DND-41 (cell line): ENCODE measurements at places on chromosomes 12 and 14.

DNA sequence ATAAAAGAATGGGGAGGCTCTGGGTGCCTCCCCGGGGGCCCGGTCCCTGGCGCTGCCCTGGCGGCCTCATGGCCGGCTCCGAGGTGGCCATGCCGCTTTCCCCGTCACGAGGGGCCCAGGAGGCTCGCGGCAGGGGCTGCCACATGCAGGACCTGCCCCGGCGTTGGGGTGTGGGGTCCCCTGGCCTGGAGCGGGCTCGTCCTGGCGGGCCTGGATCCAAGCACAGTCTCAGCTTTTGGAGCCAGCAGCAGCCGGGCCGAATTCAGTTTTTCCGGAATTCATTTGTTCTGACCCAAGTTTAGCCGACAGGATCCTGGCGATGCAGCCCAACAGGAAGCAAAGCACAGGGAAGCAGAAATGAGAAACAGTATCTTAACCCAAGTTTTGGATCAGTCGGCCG is 26.4 kb upstream of the AEBP2 start:
- DNase-seq: no peak

DNA sequence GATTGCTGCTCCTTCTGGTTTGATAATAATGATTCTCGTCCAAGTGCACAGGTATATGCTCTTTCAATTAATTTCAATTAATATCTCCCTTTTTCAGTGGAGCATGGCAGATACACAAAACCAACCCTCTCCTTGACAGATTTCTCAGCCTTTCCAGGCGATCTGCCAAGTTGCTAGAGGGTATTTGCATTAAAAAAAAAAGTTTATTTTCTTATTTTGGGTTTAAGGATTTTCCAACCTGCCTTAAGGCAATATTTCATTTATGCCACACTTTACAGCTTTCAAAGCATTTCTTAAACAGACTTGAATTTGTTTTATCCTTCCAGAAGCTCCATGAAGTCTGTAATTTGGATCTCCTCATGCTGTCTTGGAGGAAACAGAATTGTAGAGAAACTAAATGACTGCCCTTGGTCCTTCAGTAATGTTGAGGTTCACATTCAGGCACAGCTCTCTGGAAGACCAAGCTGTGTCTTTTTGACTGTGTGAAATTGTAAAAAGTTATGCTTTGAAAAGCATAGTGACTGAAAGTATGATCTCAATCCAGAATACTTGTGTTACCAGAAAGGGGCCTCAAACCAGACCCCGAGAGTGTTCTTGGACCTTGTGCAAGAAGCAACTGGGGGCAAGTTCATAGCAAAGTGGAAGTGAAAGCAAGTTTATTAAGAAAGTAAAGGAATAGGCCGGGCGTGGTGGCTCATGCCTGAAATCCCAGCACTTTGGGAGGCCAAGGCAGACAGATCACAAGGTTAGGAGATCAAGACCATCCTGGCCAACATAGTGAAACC is 2.3 kb downstream of the DGLUCY start:
- no peak for DNase-seq

DNA sequence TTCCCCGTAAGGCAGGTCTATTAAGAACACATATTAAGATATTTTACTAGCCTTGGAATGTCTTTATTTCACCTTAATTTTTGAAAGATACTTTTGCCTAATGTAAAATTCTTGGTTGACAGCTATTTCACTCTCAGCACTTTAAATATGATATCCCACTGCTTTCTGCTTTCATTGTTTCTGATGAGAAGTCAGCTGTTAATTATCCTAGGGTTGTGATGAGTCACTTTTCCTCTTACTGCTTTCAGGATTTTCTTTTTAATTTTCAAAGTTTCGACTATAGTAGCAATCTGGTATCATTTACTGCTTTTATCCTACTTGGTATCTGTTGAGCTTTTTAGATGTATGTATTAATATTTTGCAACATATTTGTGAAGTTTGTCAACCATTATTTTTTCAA is 578.9 kb upstream of the ATP2B1 start:
- no peak for DNase-seq

DNA sequence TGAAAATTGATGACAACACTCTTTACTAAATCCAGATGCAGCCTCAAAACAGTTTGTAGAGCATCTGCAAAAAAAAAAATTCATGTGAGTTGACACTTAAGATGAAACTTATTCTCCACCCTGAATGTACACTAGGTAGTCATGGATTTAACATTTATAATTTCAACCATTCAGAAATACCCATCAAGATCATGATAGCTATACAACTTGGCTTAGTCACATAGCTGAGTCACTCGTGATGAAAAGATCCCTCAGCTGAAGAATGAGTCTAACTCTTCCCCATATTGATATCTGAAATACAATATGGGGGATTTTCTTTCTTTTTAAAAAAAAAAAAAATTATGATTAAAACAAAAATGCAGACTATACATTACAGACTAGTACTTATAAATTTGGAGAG is 104.8 kb upstream of the PLEKHG7 start:
- DNase-seq: no peak

DNA sequence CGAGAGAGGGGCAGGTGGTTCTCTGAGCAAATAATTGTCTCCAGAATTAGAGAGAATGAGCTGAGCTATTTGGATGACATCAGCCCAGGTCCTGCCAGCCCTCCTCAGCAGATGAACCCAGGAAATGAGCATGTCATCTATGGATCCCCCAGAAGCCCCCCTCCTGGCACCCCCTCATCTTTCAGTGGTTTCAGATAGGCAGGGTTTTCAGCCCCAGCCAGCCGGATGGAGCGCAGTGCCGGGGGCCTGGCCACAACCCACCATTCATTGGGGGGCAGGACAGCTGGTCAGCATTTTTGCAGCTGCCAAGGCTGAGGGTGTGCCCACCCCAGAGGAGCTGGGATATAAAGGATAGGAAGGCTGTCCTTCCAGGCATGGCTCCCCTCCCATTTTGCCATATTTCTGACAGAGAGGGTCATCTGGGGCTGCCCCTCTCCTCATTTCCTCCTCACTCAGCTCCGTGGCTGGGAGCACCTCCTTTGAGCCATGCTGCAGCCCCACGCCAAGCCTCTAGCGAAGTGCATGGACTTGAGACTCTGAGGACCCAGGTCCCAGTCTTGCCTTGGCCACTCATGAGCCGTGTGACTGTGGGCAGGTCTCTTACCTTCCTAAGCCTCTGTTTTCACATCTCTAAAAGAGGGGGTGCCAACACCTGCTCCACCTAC is 6.0 kb upstream of the KRT71 start:
- no peak for DNase-seq

DNA sequence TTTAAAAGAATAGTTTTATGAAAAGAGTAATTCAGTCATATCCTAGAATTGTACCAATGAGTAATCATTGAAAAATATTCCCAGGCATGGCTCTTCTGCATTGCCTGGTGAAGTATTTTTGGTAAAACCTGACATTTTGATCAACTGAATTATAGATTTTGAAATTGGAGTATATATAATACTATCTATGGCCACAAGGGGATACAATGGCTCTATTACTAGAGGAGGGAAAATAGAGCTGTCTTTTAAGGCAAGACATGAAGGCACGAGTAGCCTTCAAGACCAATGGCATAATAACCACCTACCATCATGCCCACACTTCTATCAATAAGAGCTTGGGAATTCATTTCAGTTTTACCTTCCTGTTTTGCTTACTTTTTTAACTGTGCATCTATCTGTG is 1241.4 kb upstream of the TMEM132C start:
- DNase-seq: no peak

DNA sequence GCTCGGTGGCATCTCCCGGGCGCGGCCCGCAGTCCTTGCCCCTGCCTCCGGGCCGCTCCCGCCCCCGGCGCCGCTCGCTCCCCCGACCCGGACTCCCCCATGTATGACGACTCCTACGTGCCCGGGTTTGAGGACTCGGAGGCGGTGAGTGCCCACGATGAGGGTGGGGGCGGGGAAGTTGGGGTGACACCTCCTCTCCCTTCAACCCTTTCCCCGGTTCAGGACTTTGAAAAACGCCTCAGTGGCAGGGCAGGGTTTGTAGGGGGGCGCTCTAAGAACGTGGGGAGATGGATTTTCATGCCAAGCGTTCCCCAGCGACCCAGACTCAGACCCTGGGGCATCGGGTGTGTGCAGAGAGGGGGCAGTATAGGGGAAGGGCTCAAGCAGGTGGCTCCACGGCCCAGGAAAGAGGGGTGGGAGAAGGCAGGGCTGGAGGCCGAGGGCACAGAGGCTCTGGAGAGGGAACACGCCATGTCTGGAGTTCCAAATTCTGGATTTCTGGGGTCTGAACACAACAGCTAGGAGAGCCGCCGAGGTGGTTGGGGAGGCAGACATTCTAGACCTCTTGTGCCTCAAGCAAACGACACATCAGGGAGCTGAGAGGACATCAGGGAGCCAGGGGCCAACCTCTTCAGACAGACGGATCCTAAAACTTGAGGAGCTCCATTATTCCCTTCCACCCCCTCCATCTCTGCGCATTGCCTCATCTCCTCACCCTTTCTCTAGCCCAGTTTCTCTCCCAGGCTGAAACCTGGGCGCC is 715 bp downstream of the CACNB3 start:
- no peak for DNase-seq

DNA sequence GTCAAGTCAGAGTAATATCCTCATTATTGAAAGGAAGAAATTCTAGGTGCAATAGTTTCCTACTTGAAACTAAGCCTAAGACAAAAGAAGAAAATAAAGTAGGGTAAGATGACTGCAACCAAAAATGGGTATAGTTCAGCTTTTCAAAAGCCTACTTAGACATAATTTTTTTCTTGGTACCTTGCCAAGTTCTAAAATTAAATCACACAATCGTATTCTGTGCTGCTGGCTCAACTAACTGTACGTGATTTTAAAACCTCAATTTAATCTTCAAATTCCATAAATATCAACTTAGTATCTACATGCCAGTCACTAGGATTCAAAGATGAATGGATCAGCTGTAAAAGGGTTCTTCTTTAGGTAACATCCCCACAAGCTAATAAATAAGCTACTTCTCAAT is 56.9 kb downstream of the SCAF11 start:
- DNase-seq: no peak

DNA sequence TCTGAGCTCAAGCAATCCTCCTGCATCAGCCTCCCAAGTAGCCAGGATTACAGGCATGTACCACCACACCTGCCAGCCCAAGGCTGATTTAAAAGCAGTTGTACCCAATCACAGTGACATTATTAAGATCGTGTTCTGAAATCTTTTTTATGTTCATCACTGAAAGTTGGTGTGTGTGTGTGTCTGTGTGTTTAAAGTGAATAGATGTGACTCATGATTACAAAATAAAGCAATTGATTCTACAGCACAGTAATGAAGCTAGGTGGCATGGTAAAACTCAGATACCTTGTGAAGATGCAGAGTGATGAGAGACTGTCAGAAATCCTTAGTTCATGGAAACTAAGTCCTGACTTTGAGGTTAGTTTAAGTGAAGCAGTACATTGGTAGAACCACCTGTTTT is 74.2 kb upstream of the ATP2B1 start:
- DNase-seq: no peak

- peak; percentile 77 for DNase-seq
These were observed 16.1 kb downstream of the UBC start for GRCh38 chr12:124898200-124898922.

DNA sequence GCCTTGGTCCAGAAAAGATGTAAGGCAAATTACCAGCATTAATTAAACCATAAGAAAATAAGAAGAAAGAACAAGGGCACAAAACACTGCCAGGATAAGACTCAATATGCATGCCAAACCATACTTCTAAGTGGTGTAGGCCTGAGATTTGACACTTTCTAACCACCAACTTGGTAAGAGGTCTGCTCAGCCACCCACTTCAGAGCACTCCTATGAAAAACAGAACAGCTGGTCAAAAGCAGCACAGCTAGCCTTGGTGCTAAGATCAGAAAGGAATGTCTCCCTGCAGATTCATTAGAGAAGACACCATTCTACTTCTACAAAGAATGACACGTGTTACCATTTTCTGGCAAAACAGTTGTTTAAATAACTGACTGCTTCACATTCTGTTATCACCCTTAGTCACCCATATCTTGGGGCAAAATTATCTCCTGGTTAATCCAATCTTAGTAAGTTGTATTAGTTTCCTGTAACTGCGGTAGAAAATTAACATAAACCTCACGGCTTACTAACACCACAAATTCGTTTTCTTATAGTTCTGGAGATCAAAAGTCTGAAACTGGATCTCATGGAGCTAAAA is 13.2 kb downstream of the RPS6KA5 start:
- no peak for DNase-seq

DNA sequence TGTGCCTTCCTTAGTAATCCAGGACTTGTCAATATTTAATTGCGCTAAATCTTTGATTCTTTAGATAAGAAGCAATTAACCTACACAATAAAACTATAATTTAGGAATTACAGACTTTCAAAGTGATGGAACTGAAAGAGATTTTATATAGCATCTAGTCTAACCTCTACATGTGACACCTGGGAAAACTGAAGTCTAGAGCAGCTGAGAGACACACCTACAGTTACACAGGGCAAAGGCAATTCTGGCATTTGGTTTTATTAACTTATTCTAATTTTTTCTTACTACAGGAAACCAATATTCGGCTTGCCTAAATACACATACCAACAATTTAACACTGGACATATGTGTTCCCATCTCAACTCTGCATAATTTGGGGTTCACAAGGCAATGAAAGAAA is 196.5 kb downstream of the STXBP6 start:
- DNase-seq: no peak

GRCh38 chr12:53105256-53105655 is 2.0 kb downstream of the SOAT2 start:
- DNase-seq: no peak

DNA sequence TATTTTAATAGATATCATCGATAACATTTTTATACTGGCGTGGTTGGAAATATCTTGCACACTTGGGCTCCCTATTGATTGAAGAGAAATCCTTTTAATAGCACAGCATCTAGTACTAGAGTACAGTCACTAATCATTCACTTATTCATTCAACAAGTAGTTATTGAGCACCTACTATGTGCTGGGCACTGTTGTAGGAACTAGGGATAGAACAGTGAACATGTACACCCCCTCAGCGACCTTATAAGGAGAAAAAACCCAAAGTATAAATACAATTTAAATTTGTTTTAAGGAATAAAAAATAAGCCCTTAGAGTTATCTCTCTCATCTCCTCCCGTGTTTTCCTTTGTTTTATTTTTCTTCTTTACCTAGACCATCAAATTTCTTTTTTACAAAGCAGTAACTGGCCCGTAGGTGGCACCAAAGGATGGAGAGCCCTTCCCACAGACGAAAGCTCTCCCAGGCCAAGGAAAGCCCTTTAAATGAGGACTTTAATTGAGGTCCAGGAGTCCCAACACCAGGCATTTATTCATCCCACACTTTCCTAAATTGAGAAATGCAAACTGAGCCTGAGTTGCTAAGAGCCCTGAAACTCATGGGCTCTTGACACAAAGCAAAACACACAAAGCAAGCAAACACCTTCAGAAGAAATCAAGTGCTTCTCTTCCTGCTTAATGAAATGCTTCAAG is 29.0 kb downstream of the PEBP1 start:
- no peak for DNase-seq

DNA sequence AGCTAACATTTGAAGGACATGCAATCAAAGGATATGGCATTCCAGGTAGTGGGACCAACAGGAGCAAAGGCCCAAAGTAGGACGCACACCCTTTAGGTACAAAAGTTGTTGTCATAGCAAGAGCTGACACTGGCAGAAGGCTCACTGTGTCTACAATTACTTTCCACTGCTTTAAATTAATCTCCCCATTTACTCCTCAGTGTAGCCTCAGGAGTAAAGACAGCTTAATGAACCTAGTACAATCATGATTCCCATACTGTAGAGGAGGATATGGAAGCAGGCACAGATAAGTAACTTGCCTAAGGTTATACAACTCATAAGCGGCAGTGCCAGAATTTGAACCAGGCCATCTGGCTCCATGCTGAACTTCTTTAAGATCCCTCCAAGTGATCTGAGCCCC is 212.9 kb upstream of the SFSWAP start:
- no peak for DNase-seq
